Endothelial cell of umbilical vein (primary cell): ENCODE measurements at places on chromosomes 11 and 22. TPM values are rescaled to one million over a fixed set of nuclear protein-coding genes. Genes with fewer than 3 reads are reported as not detected.
A peak's percentile ranks its signal among the peaks of the same experiment; 100 is the strongest.

GRCh38 chr11:27514076-27514475 is 7.5 kb upstream of the LIN7C start:
- H3K27me3 ChIP-seq = no peaks in the 10 kb centered on the region
- no peak overlapping the region for H3K4me3 ChIP-seq
- H3K4me1 ChIP-seq = no peaks in the 10 kb centered on the region
- no peak overlapping the region for H3K27ac ChIP-seq
- no peaks in the 10 kb centered on the region for H3K36me3 ChIP-seq
- no peak for DNase-seq

GRCh38 chr11:26719998-26720397 is 1.9 kb downstream of the SLC5A12 start:
- no peak overlapping the region for H3K27ac ChIP-seq
- no peaks in the 10 kb centered on the region for H3K36me3 ChIP-seq
- no peaks in the 10 kb centered on the region for H3K4me1 ChIP-seq
- H3K4me3 ChIP-seq = no peak overlapping the region

GRCh38 chr22:48632646-48633246 is 1194.9 kb downstream of the BRD1 start:
- DNase-seq = no peak
- no peaks in the 10 kb centered on the region for H3K4me1 ChIP-seq
- H3K27ac ChIP-seq = no peak overlapping the region
- H3K27me3 ChIP-seq = no peaks in the 10 kb centered on the region
- no peak overlapping the region for H3K4me3 ChIP-seq
- no peaks in the 10 kb centered on the region for H3K36me3 ChIP-seq

- H3K4me3 ChIP-seq = no peak overlapping the region
- H3K27ac ChIP-seq = no peak overlapping the region
- H3K4me1 ChIP-seq = no peaks in the 10 kb centered on the region
- H3K27me3 ChIP-seq = no peaks in the 10 kb centered on the region
- no peak for DNase-seq
Observed at GRCh38 chr11:31780078-31780477, 31.0 kb downstream of the PAX6 start.

DNA sequence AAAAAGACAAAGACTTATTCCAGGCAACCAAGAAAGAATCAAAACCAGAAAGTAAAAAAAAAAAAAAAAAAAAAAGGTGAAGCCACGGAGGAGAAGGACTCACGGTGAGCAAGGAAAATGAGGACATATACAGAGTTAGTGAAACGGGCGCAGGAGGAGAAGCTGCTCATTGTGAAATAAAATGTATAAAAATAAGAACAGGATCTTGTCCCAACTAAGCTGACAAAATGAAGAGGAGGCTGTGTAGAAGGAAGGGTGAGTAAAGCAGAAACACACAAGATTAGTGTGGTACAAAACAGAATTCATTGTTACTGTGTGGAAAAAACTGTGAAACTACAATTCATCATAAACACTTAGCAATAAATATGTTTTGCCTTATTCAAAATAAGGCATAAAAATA is 7.6 kb downstream of the IL17REL start:
- H3K27ac ChIP-seq = no peak overlapping the region
- H3K36me3 ChIP-seq = no peaks in the 10 kb centered on the region
- no peaks in the 10 kb centered on the region for H3K4me1 ChIP-seq
- H3K4me3 ChIP-seq = no peak overlapping the region

GRCh38 chr11:65572356-65573051 is at the start of gene FAM89B:
TSS of gene FAM89B (plus strand) at chr11:65572538. CDS start at chr11:65572670, 132 bp downstream.
- DNase-seq = peak; percentile 81
- H3K27ac ChIP-seq = peak within 1 kb of the TSS; percentile 51
- H3K4me1 ChIP-seq = peaks cover 57% of the 10 kb centered on the region
- H3K4me3 ChIP-seq = peak within 1 kb of the TSS; percentile 36
- H3K27me3 ChIP-seq = no peaks in the 10 kb centered on the region

GRCh38 chr11:48161951-48162884 is 54.4 kb upstream of the OR4B1 start:
- H3K4me1 ChIP-seq = peaks cover 2% of the 10 kb centered on the region
- no peaks in the 10 kb centered on the region for H3K36me3 ChIP-seq
- H3K27me3 ChIP-seq = no peaks in the 10 kb centered on the region
- no peak overlapping the region for H3K4me3 ChIP-seq
- peak; percentile 24 for DNase-seq
- no peak overlapping the region for H3K27ac ChIP-seq

- no peak for DNase-seq
- no peak overlapping the region for H3K4me3 ChIP-seq
- no peaks in the 10 kb centered on the region for H3K4me1 ChIP-seq
- H3K27me3 ChIP-seq = no peaks in the 10 kb centered on the region
- H3K27ac ChIP-seq = no peak overlapping the region
Observed at GRCh38 chr11:79564288-79564925, 123.6 kb upstream of the TENM4 start.

GRCh38 chr11:106691807-106692365 is 326.4 kb downstream of the GUCY1A2 start:
- no peak overlapping the region for H3K27ac ChIP-seq
- DNase-seq = no peak
- no peaks in the 10 kb centered on the region for H3K4me1 ChIP-seq
- H3K36me3 ChIP-seq = no peaks in the 10 kb centered on the region
- no peaks in the 10 kb centered on the region for H3K27me3 ChIP-seq
- H3K4me3 ChIP-seq = no peak overlapping the region

GRCh38 chr11:47891886-47892285 is 43.7 kb upstream of the NUP160 start:
- no peaks in the 10 kb centered on the region for H3K27me3 ChIP-seq
- H3K4me1 ChIP-seq = peaks cover 10% of the 10 kb centered on the region
- H3K27ac ChIP-seq = no peak overlapping the region
- no peak for DNase-seq

DNA sequence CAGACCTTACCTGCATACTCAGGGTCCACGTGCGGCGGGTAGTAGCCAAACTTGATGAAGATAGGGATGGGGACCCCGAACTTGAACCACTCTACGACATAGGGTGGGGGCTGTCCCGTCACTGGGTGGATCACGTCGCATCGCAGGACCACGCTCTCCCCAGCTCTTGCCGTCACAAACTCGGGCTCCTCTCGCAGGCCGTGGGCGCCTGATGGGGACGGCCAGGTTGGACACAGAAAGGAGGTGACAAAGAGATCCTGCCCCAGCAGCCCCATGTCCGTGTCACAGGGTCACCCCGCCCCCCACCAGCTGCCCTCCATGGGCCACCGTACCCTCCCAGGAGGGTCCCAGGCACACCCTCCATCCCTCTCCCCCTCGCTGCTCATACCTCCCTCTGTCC is 10.7 kb downstream of the IGSF9B start:
- H3K27ac ChIP-seq = no peak overlapping the region
- no peaks in the 10 kb centered on the region for H3K4me1 ChIP-seq
- no peak for DNase-seq
- H3K27me3 ChIP-seq = peaks cover 17% of the 10 kb centered on the region
- no peak overlapping the region for H3K4me3 ChIP-seq
- no peaks in the 10 kb centered on the region for H3K36me3 ChIP-seq

DNA sequence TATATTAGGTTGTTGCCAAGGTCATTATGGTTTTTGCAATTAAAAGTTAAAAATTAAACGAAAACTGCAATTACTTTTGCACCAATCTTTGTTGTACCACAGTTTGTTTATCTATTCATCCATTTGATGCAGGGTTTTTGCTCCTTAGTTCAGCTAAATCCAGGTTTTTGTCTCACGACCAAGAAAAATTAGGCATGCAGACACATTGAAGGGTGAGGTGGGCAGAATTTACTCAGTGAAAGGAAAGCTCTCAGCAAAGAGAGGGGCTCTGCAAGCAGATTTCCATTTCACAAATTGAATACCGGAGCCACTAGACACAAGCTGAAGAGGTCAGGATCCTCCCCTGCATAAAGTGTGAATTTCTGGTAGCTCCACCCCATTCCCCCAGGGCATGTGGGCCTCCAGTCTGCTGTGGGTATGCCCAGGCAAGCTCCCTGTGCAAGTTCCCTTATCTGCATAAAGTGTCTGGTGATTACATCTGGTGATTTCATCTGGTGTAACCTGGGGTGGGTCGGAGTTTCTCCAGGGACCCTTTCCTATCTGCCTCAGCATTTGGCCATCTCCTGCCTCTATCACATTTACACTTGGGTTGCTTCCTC is 33.3 kb downstream of the APOL6 start:
- H3K36me3 ChIP-seq = no peaks in the 10 kb centered on the region
- H3K27me3 ChIP-seq = peaks cover 5% of the 10 kb centered on the region
- no peak overlapping the region for H3K4me3 ChIP-seq
- no peaks in the 10 kb centered on the region for H3K4me1 ChIP-seq
- H3K27ac ChIP-seq = no peak overlapping the region
- no peak for DNase-seq

GRCh38 chr11:72026090-72026489 is 27.4 kb downstream of the IL18BP start:
- no peaks in the 10 kb centered on the region for H3K27me3 ChIP-seq
- H3K4me3 ChIP-seq = no peak overlapping the region
- H3K27ac ChIP-seq = no peak overlapping the region
- H3K36me3 ChIP-seq = peaks cover 43% of the 10 kb centered on the region
- H3K4me1 ChIP-seq = peaks cover 6% of the 10 kb centered on the region

Gene TRIM34
- total RNA-seq = 5.2 and 6.7 TPM in 2 replicates

Gene KCNK7
- total RNA-seq = 0.60 and 1.3 TPM in 2 replicates

Gene ARL14EP
- 14.8 and 16.7 TPM in 2 replicates for total RNA-seq

Gene RTN4R
- 1.2 and 1.3 TPM in 2 replicates for total RNA-seq

Gene BET1L
- total RNA-seq = 31.0 and 35.5 TPM in 2 replicates

Gene CD6
- total RNA-seq = not detected in 2 replicates
